ENCODE measurements at places on chromosomes 2 and 18.

DNA sequence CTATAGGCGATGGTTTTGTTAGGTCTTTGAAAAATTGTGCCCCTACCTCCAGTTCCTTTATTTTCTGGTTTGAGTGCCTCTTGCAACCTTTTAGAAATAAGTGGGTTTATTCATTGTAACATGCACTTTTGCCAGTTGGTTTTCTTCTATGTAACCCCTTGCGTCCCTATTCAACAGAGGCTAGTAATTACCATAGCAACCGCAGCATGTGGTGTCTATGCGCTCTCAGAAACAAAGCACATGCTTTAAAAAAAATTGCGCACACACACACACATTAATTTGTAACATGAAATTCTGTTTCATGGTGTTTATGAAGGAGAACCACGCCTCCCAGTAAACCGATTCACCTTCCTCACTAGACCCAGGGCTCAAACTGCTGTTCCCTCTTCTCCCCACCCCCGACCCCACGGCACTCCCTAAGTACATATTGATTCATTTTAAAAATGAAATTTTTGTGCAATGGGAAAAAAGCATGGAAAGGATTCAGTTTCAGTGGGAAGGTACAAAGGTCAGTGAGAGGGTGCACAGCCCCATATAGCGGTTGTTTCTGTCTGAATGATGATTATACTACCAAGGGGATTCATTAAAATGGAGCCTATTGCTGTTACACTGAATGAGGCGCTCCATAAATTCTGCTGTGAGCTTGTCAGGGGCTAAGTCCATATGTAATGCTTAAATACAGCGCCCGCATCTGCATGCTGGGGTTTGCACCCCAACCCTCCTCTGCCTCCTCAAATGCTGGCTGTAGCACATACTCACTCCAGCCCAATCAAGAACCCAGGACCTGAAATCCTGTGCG is 206.9 kb downstream of the ICOS start:
- no peak for DNase-seq

GRCh38 chr2:206422493-206422892 is 20.8 kb upstream of the ADAM23 start:
- DNase-seq, result no peak

DNA sequence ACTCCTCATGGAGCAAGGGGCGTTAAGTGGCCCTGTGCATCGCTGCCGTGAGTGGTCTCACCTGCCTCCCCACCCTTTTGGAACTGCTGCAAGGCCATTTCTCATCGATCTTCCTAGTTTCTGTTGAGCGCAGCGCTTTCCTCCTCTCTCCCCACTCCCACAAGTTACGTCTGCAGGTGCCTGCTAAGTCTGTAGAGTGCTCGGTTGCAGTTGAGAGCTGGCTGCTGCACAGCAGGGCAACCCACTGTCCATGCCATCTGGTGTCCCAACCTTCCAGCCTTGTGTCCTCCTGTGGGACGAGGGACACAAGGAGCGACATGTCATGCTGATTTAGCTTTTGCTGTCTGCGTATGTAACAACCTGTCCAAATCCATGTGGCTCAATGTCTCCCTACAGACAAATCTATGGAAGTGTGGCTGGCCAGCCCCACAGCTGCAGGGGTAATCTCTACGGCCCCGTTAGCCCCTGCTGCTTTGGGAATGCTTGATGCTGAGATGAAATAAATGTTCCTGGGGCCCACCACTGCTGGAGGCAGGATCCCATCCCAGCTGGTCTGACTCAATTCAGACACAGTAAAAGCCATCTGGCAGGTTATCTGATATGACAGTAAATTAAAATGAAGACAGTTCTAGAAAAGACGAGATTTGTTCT is 68.1 kb upstream of the TCF7L1 start:
- no peak for DNase-seq

GRCh38 chr2:126494593-126494992 is 161.4 kb upstream of the GYPC start:
- no peak for DNase-seq

DNA sequence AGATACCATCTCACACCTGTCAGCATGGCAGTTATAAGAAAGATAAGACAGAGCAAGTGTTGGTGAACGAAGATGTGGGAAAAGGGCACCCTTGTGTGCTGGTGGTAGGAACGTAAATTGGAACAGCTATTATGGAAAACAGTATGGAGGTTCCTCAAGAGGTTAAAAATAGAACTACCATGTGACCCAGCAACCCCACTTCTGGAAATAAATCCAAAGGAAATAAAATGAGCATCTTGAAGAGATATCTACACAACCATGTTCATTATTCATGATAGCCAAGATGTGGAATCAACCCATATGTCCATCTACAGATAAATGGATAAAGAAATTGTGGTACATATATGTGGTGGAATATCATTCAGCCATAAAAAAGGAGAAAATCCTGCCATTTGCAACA is 26.9 kb downstream of the NGEF start:
- no peak for DNase-seq

- DNase-seq, result no peak
Measured at GRCh38 chr2:111995148-111995547, 59.9 kb upstream of the TMEM87B start.

DNA sequence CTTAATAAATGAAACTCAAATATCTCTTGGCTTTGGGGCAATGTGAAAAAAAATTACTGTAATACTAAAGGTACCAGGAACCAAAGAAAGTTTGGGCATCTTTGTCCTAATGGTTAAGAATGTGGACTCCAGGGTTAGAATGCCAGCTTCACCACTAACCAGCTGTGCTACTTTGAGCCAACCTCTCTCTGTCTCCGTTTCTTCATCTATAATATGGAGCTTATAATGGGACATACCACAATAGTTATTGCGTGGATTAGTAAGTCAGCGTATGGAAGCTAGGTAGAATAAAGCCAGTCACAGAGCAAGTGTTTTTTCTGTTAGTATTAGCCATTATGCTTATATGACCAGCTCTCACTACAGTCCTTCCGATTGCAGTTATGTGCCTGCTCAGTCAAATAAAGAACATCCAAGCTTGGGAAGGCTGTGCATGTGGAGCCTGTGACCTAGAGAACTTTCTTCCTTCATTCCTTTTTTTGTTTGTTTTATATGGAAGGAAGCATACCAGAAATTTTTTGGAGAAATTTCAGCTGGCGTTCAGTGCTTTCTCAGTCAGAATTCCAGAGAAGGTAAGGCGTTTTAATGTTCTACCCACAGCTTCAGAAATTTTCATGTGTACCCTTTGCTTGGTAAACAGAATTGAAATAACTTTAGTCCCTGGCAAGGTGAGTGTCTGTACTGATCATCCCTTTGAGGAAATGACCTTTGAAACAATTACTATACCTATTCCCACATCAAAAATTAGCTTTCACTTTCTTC is 114.0 kb upstream of the RND3 start:
- DNase-seq, result no peak

DNA sequence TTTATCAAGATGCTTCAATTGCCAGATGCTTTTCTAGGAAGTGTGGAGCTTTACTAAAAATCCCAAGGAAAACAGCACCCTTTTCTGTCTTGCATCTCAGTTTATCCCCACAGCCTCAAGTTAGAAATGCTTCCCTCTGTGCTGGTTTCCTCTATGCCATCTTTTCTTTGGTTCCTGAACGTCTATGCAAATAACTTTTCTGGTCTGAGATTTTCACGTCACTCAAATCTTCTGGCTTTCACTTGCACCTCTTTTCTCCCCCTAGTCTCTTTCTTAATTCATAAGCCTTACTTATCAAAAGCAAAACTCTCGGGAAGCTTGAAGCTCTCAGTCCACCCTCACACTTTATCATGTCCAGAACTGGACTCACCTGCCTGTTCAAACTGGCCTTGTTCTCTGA is 33.9 kb downstream of the ARHGAP25 start:
- DNase-seq, result no peak
